Activated CD4-positive, alpha-beta T cell treated with anti-CD3 and anti-CD28 coated beads for 4 hours (primary cell): ENCODE measurements at places on chromosomes 11 and 22.

GRCh38 chr11:22703591-22703990, 37.2 kb downstream of the GAS2 start:
- no peak for DNase-seq

GRCh38 chr11:79147011-79147410, 293.8 kb downstream of the TENM4 start:
- no peak for DNase-seq

GRCh38 chr11:19814421-19814820, 101.8 kb downstream of the NAV2 start:
- no peak for DNase-seq

GRCh38 chr11:74320538-74320937, 9.1 kb upstream of the P4HA3 start:
- DNase-seq, result no peak

- DNase-seq, result no peak
Measured at GRCh38 chr11:9899676-9900075, 235.8 kb downstream of the SWAP70 start.
